Thymus (tissue), 14 donors: ENCODE measurements at places on chromosomes 4 and X. TPM values are rescaled to one million over a fixed set of nuclear protein-coding genes. Genes with fewer than 3 reads are reported as not detected.

ARX gene
- total RNA-seq, result not detected

NAT8L gene
- 0.09 TPM for total RNA-seq

DNA sequence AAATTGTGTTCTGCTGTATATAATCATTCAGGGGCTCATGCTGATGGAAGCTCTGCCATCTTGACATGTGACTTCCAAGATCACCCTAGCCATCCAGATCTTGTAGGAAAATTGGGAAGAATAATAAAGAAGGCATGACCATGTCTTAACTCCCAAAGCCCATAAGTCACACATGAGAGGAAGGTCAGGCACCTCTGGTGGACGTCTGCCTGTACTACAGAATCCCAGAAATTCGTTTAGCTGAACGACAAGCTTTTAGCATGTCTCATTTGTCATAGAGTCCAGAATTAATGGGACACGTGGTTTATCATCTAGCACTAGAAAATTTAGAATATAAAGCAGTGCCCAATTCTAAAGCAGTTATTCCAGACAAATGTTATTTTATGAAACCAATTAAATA is 212.7 kb downstream of the CENPC start:
- no peak overlapping the region for H3K4me3 ChIP-seq
- no peak overlapping the region for H3K27ac ChIP-seq
- H3K36me3 ChIP-seq, result no peaks in the 10 kb centered on the region
- H3K4me1 ChIP-seq, result no peaks in the 10 kb centered on the region
- no peak for DNase-seq

- DNase-seq, result no peak
- H3K4me3 ChIP-seq, result no peak overlapping the region
- H3K27me3 ChIP-seq, result no peaks in the 10 kb centered on the region
- no peak overlapping the region for H3K27ac ChIP-seq
- H3K36me3 ChIP-seq, result no peaks in the 10 kb centered on the region
Measured at GRCh38 chr4:186348433-186348832, 82.4 kb downstream of the F11 start.

- no peaks in the 10 kb centered on the region for H3K4me1 ChIP-seq
- H3K4me3 ChIP-seq, result no peak overlapping the region
- no peak overlapping the region for H3K27ac ChIP-seq
- no peaks in the 10 kb centered on the region for H3K27me3 ChIP-seq
- no peaks in the 10 kb centered on the region for H3K36me3 ChIP-seq
- no peak for DNase-seq
Measured at GRCh38 chr4:141090473-141090872, 42.8 kb downstream of the RNF150 start.

DNA sequence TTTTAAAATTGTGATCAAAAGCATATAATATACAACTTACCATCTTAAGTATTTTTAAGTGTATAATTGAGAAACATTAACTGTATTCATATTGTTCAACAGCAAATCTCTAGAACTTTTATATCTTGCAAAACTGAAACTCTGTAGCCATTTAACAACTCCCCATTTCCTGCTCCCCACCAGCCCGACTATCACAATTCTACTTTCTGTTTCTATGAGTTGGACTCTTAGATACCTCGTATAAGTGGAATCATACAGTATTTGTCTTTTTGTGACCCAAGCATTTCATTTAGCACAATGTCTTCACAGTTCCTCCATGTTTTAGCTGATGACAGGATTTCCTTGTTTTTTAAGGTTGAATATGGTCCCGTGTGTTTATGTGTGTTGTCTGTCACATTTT is 106.0 kb downstream of the LRBA start:
- no peak overlapping the region for H3K4me3 ChIP-seq
- peaks cover 7% of the 10 kb centered on the region for H3K36me3 ChIP-seq
- no peaks in the 10 kb centered on the region for H3K27me3 ChIP-seq
- no peak overlapping the region for H3K27ac ChIP-seq

DNA sequence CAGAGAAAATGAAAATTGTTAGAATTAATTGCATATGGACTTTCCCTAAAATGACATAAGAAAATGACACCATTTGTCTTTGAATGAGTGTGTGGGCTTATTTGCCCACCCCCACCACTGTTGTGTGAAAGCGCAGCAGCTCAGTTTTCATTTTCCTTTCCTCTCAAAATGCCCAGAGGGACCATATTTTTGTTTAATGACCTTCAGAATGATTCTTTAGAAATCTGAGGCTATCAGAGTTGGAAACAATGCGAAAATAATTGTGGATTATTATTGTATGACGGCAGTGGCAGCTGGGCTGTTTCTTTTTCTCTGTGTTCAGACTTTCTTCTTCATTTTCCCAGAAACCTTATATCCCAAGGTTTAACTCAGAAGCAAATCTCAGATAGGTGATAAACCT is 44.6 kb upstream of the TEX13A start:
- H3K4me1 ChIP-seq, result no peaks in the 10 kb centered on the region
- no peak for DNase-seq
- no peak overlapping the region for H3K4me3 ChIP-seq
